Activated naive CD8-positive, alpha-beta T cell treated with anti-CD3 and anti-CD28 coated beads, Interleukin-2, amount 50 U/mL, for 24 hours (primary cell): ENCODE measurements at places on chromosomes 3 and 15.

DNA sequence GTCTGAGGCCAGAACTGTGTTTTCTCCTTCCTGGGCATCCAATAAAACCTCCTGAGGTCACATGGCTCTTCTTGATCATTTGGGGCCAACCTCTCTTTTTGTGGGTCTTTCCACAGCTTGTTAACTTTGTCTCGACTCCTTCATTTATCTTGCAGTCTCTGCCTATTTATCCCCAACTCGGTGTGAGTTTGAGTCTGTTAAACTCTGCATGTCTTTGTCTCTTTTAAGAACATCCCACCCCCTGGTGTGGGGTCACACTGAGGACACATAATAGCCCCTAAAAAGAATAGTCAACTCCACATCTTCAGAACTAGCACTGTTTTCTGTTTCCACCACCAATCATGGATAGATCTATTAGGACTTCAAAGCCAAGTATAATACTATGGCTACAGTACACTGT lies 187.2 kb downstream of the TLE3 start:
- DNase-seq: no peak

GRCh38 chr15:61768131-61768530 lies 292.1 kb downstream of the VPS13C start:
- no peak for DNase-seq

GRCh38 chr3:134198414-134198813 lies 52.2 kb downstream of the RYK start:
- DNase-seq: no peak

- DNase-seq: no peak
These were observed 16.4 kb downstream of the NECTIN3 start for GRCh38 chr3:111087924-111088469.

DNA sequence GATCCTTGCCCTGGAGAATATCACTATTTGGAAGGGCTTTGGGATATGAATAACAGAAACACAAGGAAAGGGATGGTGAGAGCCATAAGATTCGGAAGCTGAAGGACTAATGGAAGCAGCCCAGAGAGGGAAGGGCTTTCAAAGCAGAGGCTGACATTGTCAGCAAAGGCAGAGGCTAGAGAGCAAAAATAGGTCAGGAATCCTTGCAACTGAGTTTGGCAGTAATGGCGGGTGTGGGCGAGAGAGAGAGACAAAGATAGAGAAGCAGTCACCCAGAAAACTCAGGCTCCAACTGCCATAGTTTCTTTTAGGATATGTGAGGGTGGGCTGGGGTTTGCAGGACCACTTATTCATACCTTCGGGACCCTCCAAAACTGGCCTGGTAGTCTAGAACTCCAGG lies 248.6 kb downstream of the OPA1 start:
- no peak for DNase-seq

DNA sequence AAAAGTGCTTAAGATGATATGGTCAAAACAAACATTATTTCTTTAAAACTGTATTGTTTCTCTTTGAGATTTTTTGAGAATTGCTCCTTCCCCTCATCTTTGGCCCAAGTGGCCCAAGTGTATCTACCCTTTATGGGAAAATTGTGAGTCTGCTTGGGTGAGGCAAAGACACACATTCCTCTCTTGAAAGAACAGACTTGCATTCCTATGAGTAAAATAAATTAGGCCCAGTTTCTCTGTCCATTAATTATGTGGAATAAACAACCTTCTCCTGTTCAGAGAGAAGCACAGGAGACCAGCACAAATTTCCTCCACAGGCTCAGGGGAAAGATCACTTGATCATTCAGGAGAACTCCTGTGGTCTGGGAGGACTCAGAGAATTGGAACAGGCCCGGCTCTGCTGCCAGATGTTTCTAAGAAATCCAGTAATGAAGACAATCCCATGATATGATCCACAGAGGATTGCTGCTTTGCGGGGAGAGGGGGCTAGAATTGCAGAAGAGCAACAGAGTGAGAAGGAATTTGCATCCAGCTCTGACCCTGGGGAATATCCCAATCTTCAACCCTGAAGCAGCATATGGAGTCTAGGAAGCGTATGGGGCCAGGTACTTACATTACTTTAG lies 53.8 kb upstream of the BOC start:
- no peak for DNase-seq

DNA sequence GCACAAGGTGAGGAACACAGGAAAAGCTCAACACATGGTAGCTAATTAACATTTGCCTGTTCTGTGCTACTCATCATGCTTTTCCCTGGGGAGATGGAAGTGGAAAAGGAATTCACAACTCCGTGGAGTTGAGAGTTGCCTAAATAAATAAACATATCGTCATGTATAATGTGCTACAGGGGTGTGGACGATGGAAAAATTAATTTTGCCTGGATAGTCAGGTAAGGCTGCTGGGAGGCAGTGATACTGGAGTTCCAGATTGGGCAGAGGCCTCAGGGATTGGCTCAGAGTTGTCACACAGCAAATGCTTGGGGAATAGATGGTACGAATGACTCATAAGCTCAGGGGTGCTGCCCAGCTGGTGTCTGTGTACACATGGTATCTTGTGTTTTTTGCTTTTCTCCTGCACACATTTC lies 3.1 kb upstream of the ABHD6 start:
- DNase-seq: no peak
